ENCODE measurements at places on chromosomes 16 and 17. TPM values are rescaled to one million over a fixed set of nuclear protein-coding genes. Genes with fewer than 3 reads are reported as not detected.

- no peaks in the 10 kb centered on the region for H3K4me1 ChIP-seq
- no peaks in the 10 kb centered on the region for H3K36me3 ChIP-seq
- H3K27ac ChIP-seq, result no peak overlapping the region
- H3K4me3 ChIP-seq, result no peak overlapping the region
- DNase-seq, result peak; percentile 58
These were observed 44.0 kb downstream of the PRAC1 start for GRCh38 chr17:48678141-48678971.

GRCh38 chr17:17836818-17837379, at the start of gene SREBF1:
SREBF1 (minus strand) TSS chr17:17836986; CDS start chr17:17836817, 169 bp downstream.
- DNase-seq, result no peak
- H3K4me3 ChIP-seq, result peak within 1 kb of the TSS; percentile 90
- no peaks in the 10 kb centered on the region for H3K27me3 ChIP-seq
- H3K27ac ChIP-seq, result peak within 1 kb of the TSS; percentile 100

DNA sequence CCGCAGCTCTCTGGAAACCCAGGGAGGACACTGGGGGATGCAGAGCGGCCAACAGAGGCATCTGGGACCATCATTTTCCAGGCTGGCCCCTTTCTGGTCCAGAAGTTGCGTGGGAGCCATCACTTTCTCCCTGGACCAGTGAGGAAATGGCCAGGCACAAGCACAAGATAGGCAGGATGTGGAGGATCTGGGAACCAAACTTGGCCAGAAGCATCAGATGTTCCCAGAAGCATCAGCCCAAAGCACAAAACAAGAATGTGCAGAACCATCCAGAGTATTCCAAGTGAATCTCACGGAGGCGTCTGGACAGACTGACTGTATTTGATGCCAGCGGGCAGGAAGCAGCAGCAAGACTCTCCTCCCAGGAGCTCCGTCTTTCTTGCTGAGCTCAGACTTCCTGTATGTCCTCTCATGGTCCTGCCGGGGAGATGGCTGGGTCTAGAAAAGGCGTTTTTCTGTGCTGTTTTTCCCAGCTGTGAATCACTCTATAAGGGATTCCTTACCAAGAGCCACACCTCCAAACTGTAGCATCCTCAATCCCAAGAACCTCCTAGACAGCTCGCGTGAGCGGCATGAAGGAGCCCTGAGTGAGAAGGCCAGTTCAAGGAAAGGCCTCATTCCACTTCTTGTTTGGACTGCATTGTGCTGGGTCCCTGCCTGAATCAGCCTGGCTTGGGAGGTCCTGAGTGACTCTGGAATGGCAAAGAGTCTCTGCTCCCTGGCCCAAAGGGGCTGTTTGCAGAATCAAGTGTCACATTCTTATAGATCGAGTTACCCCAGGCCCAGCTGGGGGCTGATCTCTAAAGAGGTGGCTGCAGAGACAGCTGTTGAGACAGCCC, 49.5 kb upstream of the MTSS2 start:
- no peaks in the 10 kb centered on the region for H3K27me3 ChIP-seq
- H3K4me3 ChIP-seq, result no peak overlapping the region
- peak overlapping the region; percentile 81 for H3K27ac ChIP-seq

DNA sequence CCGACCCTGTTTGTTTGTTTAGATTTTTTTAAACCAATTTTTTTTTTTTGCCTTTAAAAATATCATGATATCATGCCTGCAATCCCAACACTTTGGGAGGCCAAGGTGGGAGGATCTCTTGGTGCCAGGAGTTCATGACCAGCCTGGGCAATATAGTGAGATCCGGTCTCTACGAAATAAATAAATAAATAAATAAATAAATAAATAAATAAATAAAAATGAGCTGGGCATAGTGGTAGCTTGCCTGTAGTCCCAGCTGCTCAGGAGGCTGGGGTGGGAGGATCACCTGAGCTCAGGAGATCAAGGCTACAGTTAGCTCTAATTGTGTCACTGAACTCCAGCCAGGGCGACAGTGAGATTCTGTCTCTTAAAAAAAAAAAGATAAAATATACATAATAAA, 8.1 kb upstream of the IGF2BP1 start:
- H3K27me3 ChIP-seq, result peaks cover 18% of the 10 kb centered on the region
- no peak overlapping the region for H3K4me3 ChIP-seq
- no peaks in the 10 kb centered on the region for H3K4me1 ChIP-seq
- no peaks in the 10 kb centered on the region for H3K36me3 ChIP-seq
- H3K27ac ChIP-seq, result no peak overlapping the region

GRCh38 chr17:80270104-80270503, 9.5 kb downstream of the RNF213 start:
- no peaks in the 10 kb centered on the region for H3K27me3 ChIP-seq
- H3K4me3 ChIP-seq, result no peak overlapping the region
- peaks cover 27% of the 10 kb centered on the region for H3K36me3 ChIP-seq
- no peaks in the 10 kb centered on the region for H3K4me1 ChIP-seq

The SMG1 gene
- total RNA-seq, result 35.9 TPM

The FNDC8 gene
- total RNA-seq, result not detected

The TOP2A gene
- 3.7 TPM for total RNA-seq

The CLEC10A gene
- total RNA-seq, result 3.6 TPM

The SKA2 gene
- 44.4 TPM for total RNA-seq

The DBNDD1 gene
- total RNA-seq, result 2.9 TPM
